ENCODE measurements at places on chromosomes 1 and 21. TPM values are rescaled to one million over a fixed set of nuclear protein-coding genes. Genes with fewer than 3 reads are reported as not detected.

Gene TRABD2B
- 0.20 TPM for total RNA-seq

Gene FNBP1L
- 5.1 TPM for total RNA-seq

Gene FAM110D
- not detected for total RNA-seq

Gene CD84
- under 0.01 TPM for total RNA-seq

Gene SYNC
- total RNA-seq: 23.9 TPM

Gene ATP6V1G3
- total RNA-seq: not detected

Gene THEMIS2
- total RNA-seq: 10.3 TPM

Gene ESPN
- total RNA-seq: not detected

Gene C1orf53
- 3.9 TPM for total RNA-seq

Gene TENT5C
- total RNA-seq: not detected

Gene AADACL3
- not detected for total RNA-seq

Gene FCAMR
- not detected for total RNA-seq

Gene C1orf167
- total RNA-seq: not detected

Gene CSF3R
- not detected for total RNA-seq

Gene AGT
- total RNA-seq: 0.73 TPM

Gene TFF2
- total RNA-seq: not detected

Gene ZBED6
- total RNA-seq: 27.2 TPM

Gene ADAMTS5
- 27.6 TPM for total RNA-seq

Measured in subcutaneous preadipocyte (primary cell).